ENCODE measurements at places on chromosomes 13 and 19.

DNA sequence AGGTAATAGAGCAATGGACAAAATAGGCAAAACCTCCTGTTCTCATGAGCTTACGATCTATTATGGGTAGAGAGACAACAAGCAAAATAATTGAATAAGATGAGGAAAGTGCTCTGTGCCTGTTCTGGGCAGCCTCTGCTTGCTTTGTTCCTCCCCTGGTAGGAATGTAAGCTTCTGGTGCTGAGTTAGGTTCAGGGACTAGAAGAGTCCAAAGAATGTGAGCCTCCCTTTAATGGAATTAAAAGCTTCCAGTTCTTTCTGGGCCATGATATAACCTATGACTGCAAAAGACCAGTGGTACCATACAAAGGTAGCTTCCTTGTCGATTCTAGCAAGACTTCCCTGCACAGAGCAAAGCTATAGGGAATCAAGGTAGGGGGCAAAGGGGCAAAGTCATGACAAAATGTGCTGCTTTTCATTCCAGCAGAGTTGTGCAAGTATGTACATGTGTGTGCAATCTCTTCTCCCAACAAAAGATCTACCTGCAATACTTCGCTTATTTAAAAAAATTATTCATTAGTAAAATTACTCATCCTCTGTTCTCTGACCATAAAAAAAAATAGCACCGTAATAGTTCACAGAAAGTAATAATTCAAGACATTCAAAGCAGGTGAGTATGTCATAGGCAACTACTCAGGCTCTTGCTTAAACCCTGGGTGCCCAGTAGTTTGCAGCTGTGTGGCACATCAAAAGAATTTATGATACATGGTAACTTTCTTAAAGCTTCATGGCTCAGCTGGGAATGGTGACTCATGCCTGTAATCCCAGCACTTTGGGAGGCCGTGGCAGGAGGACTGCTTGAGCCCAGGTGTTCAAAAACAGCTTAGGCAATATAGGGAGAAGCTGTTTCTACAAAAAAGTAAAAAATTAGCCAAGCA lies 21.4 kb downstream of the ACOD1 start:
- no peak for DNase-seq

- no peak for DNase-seq
These were observed 306.2 kb downstream of the TEX29 start for GRCh38 chr13:111626371-111627305.

DNA sequence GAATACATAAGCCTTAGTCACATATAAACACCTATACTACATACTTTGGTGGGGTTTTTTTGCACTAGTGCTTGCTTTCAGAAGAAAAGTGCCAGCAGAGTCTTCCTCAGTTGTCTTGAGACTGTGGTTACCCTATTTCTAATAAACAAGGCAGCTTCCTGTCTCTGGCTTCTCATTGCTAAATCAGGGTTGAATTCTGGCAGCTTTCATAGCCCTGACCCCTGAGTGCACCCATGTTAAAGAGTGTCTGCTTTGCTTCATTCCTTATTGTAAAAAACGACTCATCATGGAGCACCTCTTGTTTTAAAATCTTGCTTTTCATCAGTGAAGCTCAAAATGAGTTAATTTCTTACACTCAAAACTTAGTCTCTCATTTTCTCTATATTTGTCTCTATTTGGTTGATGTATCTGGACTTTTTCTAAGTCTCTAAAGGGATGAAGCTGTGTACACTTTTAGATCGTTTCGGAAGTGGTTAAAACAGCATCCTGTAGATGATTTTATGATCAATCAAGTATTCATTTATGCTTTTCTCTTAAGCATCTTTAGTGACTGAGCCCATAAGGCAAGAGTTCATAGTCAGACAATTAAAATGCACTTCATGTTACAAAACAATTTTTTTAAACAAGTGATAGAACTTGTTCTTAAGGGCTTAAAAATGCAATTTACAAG lies 72.1 kb downstream of the KLF12 start:
- no peak for DNase-seq

DNA sequence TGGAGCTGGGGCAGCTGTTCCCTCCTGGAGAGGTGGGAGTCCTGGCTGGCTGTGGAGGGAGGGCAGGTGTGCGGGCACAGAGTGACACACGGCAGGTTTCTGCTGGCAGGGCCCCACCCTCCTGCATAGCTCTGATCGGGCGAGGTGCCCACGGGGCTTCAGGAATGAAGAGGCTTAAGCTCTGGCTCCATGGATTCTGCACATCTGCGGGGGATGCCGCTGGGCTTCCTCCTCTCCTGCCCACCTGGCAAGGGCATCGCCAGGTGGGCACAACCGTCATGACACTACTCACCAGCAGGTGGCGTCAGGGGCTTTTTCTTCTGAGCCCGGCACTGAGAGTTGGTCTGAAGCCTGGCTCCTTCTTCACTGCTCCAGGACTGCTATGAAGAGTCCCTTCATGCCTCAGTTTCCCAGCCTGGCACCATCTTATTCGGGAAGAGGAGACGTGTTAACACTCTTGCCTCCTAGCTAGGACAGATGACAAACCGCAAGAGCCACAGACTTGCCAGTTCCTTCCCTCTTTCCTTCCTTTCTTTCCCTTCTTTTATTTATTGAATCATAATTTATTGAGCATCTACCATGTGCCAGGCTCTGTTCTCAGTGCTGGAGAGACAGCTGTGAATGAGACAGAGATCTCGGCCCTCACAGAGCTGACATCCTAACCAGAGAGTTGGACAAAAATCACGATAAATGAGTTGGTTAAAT lies 15.2 kb upstream of the PAK4 start:
- DNase-seq: no peak

Data from left renal cortex interstitium (tissue), 4 donors.